ENCODE measurements at places on chromosomes 4 and X.

GRCh38 chr4:36159208-36159607 is 85.1 kb downstream of the ARAP2 start:
- no peak for DNase-seq

- DNase-seq = no peak
Measured at GRCh38 chrX:39817754-39818470, 279.8 kb downstream of the BCOR start.

DNA sequence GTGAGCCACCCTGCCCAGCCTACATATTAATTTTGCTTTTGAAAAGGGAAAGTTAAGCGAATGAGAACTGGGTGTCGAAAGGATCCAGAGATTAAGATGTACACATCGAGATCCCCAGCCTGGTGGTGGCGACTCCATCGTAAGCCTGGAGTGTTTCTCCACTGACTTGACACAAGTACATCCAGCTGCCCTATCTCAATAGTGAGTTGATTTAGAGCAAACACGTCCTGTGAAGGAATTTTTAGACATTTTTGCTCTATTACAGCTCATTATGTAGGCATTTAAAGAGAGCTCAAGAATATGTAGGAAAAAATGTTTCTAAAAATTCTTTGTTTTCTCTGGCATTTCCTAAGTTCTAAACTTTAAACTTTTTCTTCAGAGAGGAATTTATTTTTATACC is 11.7 kb upstream of the CLDN34 start:
- DNase-seq = no peak

GRCh38 chr4:68462691-68463090 is 15.4 kb downstream of the TMPRSS11E start:
- no peak for DNase-seq

DNA sequence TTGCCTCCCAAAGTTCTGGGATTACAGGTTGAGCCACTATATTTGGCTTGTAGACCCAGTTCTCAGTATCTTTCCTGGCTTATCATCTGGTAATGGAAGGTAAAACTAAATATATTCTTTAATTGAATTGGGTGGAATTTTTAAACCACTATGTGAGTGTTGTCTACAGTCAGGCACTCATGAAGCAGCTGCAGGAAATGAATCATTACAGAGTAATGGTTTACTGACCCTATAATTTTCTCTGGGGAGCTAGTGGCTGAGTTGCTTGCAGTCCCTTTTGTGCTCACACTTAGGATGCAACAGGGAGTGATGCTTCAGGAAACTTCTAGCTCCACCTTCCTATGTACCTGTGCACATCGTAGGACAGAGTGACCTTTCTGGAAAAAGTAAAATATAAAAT is 4.1 kb upstream of the UGT2B7 start:
- DNase-seq = no peak

GRCh38 chr4:163343604-163344146 is at the start of gene NPY5R:
TSS of gene NPY5R (plus strand) at chr4:163343892. CDS start at chr4:163350274, 6,382 bp downstream.
- no peak for DNase-seq

GRCh38 chrX:23745786-23746185 is 2.7 kb upstream of the ACOT9 start:
- no peak for DNase-seq

DNA sequence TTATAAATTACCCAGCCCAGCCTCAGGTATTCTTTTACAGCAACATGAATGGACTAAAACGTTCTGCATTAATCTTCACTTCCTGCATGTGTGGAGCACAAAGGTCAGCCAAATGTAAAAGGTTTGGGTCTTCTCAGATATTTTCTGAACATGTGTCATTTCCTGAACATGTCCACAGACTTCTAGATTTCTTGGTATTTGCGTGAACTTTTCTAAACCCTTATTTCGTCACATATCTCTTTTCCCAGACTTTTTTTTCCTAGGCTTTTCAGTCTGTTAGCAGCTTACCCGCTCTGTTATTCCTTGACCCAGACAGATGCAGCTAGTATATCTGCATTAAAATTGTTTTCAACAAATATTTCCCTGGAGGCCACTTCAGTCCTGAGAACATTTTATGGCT is 57.3 kb upstream of the USP51 start:
- no peak for DNase-seq

DNA sequence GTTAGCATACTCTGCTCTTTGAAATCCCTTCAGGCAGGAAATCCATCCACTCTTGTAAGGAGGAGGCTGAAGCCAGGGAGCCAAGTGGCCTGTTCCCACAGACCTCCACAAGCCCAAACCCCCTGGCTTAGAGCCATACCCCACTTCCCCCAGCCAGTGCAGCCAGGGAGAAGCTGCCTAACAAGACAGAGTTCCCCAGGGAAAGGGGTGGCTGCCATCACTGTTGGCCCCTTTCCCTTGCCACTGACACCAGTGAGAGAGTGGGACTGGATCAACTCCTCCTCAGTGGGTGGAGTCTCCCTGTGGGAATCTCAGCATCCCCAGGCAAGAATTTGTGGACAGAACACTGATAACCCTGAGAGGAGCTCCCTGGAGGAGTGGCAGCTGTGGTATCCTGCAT is 389.4 kb downstream of the PABPC4L start:
- DNase-seq = no peak

GRCh38 chr4:170979736-170980135 is 833.5 kb upstream of the GALNTL6 start:
- no peak for DNase-seq

DNA sequence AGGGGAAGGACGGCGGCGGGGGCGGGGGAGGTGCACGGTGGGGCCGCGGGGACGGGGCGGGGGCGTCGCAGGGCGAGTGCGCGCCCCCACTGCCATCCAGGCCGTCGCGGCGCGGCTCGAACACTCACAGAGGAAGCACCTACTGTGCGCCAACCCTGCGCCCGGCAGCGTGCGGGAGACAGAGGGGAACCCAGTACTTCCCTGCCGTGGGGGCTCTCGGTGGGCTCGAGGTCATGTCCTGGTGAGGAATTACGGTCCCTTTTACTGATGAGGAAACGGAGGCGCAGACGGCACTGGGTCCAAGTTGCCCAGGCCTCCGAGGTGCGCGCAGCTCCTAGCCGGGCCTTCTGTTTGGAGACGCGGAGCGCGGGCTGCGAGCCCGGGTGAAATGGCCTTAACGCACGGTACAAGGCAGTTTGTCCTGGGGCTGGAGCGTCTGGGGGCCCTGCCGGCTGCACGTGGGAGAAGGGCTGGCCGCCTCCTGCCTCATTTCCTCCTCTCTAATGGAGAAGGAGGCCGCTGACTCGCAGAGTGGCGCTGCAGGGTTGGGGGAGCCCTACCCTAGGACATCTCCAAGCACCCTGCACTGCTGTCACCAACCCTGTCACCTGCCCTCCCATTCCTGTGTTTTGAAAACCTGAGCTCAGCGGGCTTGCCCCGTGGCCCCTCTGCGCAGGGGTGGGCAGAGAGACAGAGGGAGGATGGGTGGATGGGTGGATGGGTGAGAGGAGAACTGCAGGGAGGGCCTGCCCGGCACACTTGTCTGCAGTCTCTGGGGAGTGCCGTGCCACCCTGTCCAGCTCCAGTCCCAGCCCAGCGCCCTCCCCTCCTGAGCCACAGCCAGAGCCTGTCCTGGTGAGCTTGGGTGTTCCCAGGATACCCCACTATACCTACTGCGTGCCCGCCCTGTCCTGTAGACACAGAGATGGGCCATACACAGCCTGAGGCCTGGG is 106.0 kb downstream of the ADRA2C start:
- DNase-seq = no peak

DNA sequence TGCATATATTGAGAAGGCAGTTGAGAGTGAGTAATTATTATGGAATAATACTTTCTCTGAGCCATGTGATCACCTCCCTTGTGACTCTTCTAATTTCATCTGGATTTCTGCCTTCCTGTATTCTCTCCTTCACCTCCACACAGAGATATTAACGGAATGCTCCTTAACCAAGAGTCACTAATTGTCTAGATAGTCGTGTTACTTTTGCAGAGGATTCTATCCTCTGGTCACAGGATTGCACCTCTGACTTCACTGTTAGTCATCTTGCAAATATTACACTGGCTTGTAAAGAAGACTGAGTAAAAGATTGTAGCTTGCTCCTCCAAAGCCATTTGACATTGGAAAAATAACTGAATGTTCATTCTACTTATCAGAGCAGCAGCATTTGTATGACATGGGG is 160.9 kb downstream of the SH2D1A start:
- no peak for DNase-seq

GRCh38 chr4:153061971-153062370 is 125.8 kb downstream of the FHDC1 start:
- DNase-seq = no peak

- DNase-seq = no peak
Measured at GRCh38 chr4:170089274-170089667, 485 bp downstream of the AADAT start.

- DNase-seq = no peak
Measured at GRCh38 chr4:60033826-60034225, 1166.3 kb upstream of the ADGRL3 start.

DNA sequence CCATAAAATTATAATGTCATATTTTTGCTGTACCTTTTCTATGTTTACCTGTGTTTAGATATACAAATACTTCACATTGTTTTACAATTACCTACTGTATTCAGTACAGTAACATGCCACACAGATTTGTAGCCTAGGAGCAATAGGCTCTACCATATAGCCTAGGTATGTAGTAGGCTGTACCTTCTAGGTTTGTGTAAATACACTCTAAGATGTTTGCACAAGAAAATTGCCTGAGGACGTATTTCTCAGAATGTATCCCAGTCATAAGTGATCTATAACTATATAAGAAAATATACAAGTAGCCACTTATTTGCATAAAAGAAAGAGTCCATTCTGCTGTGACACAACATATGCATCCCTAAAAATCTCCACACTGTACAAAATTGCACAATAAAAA is 36.3 kb upstream of the SCML1 start:
- no peak for DNase-seq

- no peak for DNase-seq
Measured at GRCh38 chr4:33512397-33512796, 2731.9 kb downstream of the ARAP2 start.
